Effector memory CD8-positive, alpha-beta T cell (primary cell): ENCODE measurements at places on chromosomes 13 and 19.

DNA sequence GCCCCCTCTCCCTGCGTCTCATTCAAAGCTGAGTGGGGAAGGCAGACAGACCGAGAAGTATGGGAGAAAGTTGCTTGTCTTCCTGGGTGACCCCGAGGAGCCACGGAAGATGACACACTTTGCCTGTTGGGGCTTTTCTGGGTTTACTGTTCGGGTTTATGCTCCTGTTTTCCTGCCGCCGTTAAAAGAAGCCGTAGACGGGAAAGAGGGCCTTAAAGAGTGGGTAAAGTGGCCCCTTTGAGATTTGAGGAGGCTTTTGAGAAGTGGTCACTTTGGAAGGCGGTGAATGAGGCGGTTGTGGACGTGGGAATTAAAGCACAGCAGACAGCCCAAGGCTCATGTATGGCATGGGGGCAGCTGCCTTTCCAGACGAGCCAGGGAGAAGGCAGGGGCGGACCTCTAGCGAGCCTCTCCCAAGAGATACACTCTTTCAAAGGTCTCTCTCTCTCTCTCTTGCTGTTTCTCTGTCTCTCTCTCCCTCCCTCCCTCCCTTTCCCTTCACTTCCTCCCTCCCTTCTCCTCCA lies 493 bp upstream of the LHFPL6 start:
- DNase-seq = no peak

GRCh38 chr19:19170053-19170872 lies at the start of gene MEF2B:
Gene MEF2B, minus strand, starts transcription at chr19:19170263. Its CDS starts 19,528 bp downstream, at chr19:19150735.
- DNase-seq = peak; percentile 64

DNA sequence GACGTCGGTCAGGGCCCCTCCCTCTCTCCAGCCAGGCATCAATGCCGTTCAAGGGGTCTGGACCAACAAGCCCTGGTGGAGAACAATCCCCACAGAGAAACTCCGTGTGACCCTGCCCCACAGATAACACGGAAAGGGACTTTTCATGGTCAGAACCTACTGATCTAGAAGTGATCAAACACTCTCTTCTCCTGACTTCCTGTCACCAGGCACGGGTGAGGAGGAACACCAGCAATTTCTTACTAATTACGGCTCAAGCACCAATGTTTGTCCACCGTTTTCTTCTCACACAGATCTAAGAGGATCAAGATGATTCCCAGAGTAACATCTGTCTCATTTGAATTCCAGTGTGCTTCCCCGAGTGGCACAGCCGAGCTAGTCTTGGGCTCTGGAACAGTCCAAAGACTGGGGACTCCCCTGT lies 11.8 kb downstream of the RASA3 start:
- DNase-seq = no peak

GRCh38 chr19:13817615-13818371 lies 22.6 kb downstream of the ZSWIM4 start:
- no peak for DNase-seq

DNA sequence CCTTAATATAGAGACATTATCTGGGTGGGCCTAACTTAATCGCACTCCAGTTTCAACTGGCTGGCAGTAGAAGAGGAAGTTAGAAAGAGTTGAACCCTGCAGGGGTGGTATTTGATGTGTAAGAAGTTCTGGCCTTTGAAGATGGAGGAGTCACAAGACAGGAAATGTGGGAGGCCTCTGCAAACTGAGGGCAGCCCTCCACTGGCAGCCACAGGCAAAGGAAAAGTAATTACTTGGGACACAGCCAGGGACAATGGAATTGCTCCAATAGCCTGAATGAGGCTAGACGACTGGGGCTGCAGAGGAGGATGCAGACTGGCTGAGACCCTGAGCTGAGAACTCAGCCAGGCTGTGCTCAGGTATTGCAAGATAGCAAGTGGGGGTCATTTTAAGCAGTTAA lies 703.3 kb upstream of the ARGLU1 start:
- no peak for DNase-seq

DNA sequence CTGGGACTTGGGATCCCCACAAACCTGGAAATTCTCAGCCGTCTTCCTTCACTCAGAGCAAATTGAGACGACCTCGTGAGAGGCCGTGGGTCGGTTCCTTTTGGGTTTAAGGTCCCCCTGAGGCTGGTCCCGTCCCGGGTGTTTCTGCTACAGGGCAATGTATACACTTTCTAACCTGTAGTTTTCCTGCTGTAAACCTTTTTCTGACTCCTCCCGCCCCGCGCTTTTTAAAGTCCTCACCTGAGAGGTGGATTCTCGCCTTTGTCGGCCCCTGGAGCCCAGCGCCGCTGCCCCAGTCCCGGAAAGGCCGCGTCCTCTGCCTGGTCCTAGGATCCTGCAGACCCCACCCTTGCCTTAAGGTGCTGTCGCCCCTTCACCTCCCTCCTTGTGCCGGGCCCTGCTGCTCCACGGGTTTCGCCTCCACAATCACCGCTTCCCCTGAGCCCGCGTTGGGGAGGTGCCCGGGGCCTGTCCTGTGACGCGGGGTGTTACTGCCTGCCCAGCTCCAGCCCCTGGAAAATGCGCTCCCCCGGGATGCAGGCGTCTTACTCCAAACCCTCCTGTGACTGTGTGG lies 391 bp downstream of the ZNF761 start:
- DNase-seq = no peak
